ENCODE measurements at places on chromosomes 12 and 14. TPM values are rescaled to one million over a fixed set of nuclear protein-coding genes. Genes with fewer than 3 reads are reported as not detected.

DNA sequence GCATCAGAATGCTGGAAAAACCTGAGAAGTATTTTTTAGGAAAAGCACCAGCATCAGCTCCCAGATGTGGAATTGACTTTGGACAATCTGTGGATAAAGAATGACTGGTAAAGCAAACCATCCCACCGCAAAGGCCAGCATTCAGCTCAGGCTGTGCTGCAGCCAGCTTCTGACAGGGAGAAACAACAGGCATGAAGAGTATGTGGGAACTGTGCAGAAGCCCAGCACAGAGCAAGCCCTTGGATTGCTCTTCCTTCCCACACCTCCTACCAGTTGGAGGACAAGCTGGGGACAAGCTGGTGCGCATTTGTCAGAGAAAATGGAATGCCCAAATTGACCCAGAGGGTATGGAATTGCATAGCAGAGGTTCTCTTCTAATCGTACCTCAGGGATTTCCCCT lies 228.1 kb downstream of the ANO2 start:
- no peak for DNase-seq

Gene MEG3
- 218 TPM for polyA plus RNA-seq

GRCh38 chr12:6031001-6031400 lies 85.9 kb upstream of the ANO2 start:
- no peak for DNase-seq

Gene GLI1
- 23.9 TPM for polyA plus RNA-seq

DNA sequence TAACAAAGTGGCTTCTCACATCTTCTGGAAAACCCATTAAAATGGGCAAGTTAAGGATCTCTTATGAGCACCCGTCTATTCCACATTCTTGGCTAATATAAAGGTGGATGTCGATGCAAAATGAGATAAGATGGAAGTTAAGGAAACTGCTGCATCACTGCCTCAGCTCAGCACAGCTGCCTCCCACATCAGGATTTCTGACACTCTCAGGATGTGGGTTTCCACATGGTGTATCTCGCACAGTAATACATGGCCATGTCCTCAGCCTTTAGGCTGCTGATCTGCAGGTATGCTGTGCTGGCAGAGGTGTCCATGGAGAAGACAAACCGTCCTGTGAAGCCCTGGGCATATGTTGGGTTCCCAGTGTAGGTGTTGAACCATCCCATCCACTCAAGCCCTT lies 1348.0 kb downstream of the TMEM121 start:
- DNase-seq, result no peak

Gene GPR84
- polyA plus RNA-seq, result 0.15 TPM

DNA sequence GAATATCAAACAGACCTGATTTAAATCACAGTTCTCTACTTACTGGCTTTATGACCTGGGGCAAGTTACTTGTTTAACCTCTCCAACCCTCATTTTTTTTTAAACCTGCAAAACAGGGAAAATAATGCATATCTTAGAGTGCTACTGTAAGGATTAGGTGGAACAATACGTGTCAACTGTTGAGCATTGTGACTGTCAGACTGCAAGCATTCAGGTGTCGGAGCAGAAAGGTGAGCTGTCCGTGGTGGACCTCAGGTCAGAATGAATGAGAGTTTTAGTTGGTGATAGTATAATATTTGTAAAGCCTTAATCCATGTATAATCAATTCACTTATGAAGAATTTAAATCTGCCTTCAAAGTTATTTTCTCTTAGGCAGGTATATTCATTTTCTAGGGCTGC lies 404.2 kb downstream of the ETNK1 start:
- DNase-seq, result no peak

DNA sequence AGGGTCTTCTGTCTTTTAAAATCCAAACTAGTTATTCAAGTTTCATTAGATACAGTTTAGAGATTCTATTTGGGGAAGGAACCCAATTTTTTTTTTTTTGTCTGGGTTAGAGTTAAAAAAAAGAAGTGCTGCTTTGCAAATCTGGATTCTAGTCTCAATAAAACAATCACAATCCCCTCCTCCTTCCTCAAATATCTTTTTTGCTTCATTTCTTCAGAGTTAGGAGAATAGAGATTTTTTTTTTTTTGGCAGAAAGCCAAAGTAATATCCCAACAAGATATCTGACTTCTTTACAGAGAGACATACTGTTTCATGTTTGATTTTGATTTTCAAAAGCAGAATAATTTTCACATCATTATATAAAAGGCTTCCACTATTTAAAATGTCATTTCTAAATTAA lies 201.9 kb downstream of the FOXN3 start:
- DNase-seq, result no peak

- DNase-seq, result no peak
These were observed 22.7 kb upstream of the IFNG-AS1 start for GRCh38 chr12:67966560-67966959.

Gene CFAP251
- 14.5 TPM for polyA plus RNA-seq

Data from left kidney (tissue), 8 donors.